Stimulated activated CD8-positive, alpha-beta memory T cell treated with anti-CD3 and anti-CD28 coated beads, Interleukin-15, amount 100 ng/mL, for 4 hours (primary cell): ENCODE measurements at places on chromosomes 5 and 9.

DNA sequence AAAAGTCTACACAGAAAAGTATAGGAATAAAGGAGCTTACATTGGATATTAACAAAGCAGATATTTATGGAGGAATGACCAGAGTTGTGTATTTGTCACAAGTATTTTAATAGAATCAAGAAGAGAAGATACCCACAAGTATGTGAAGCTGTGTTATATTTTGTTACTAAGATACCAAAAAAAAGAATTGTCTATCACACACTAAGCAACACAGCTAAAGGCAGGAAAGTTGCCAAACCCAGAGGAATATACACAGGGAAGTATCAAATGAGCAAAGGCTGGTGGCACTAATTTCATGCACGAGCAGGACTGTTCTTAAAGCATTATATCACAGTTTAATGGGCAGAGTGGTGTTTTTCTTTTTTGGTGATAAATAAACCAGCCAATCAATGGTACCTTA is 30.9 kb upstream of the RAI14 start:
- no peak for DNase-seq

GRCh38 chr5:43140286-43140685 is 19.6 kb downstream of the ZNF131 start:
- no peak for DNase-seq

DNA sequence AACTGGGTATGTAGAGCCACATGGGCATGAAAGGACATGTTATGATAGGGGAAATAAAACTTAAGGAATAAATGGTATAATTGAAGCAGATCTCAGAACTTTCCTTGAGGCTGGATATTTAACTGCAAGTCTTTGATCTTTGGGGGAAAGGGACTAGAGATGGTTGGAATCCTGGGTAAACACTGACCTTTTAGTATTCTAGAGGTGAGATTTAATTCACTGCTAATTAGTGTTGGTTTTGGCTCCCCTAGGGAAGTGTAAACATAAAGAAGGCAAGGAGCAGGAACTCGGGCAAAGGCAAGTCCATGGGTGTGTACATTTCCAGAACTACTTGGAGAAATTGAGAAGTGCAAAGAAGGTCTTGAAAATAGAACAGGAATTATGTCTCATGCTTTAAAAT is 16.6 kb downstream of the NIM1K start:
- DNase-seq: no peak

DNA sequence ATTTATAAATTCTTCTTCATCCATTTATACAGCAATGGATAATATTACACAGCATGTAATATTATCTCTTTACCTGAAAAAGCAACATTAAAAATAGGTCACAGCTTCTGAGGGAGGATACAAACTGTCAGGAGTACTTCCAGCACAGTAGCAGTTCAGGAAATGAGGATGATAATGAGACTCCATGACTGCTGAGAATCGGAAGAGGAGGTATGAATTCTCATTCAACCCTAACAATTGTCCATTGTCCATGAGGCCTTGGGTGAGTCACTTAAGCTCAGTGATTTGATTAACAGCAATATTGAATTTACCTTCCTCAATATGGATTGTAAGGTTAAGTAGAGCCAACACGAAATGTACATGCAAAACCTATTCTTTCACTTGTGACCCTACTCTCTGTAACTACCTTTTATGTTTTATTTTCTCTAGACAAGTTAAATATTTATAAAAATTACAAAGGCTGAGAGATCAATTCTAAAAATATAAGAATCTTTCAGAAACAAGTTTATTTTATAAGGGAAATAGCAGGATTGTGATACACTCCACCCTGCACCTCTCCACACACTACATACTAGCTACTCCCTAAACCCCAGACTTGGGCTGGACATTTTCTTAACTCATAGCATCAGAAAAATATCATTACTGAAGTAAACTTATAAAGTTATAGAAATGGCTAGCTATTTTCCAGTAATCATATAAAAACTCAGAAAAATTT is 159.1 kb upstream of the ACOT12 start:
- no peak for DNase-seq

DNA sequence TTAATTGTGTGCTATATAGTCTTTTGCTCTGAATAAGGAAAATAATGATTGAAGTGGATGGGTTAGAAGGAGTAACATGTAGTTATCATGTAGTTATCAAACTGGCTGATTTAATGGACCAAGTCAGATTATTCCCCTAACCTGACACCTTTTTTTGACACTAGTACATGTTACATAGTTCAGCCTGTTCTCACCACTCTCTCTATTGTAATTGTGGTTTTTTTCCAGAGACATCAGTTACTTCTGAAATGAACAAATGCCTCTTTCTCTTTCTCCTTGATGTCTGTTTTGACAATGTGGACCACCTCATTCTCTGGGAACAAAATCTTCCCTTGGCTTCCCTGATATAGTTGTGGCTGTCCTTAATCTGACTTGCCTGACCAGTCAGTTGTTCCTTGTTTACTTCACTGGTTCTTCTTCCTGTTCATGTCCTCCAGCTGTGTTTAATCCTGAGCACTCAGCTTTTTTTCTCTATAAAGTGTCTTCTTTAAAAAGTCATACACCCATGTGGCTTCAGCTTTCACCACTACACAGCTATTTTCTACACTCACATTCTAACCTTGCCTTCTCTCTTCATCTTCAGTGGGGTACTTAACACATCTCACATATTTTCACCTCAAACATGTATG is 243.4 kb downstream of the ARRDC3 start:
- DNase-seq: no peak

DNA sequence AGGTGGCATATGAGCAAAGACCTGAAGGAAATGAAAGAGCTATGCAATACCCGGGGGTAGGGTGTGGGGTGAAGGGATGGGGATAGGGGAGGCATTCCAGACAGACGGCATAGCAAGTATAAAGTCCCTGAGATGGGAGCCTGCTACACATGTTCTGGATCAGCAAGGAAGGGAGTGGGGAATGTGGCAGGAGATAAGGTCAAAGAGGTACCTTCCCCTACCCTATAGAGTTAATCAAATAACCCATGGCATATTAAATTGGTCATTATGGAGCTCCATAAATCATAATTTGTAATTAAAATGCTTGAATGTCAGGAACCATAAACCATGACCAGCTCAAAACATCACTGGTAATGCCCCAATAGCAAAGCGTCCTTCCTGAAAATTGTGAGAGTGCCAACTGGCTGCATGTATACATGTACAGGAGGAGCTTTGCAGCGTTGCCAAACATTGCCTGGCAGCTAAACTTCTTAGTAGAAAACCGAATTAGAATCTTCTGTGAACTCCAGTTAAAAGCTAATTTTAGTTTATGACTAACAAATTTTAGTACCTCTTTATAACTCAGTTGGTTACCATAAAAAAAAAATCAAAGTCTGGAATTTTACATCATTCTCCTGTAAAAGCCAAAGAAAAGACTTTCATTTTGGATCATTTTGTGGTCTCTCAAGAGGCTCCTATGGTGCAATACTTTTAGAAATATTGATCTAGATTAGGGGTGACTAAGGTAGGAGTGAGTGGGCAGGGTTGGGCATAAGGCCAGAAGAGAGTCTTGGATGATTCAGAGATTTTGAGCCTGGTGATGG is 4.7 kb downstream of the DNAI1 start:
- no peak for DNase-seq

GRCh38 chr5:93476251-93476742 is 104.7 kb downstream of the NR2F1-AS1 start:
- DNase-seq: no peak

- DNase-seq: no peak
Observed at GRCh38 chr5:207599-207998, 10.4 kb downstream of the CCDC127 start.

GRCh38 chr5:141747152-141748141 is 65.4 kb upstream of the ARAP3 start:
- DNase-seq: no peak

DNA sequence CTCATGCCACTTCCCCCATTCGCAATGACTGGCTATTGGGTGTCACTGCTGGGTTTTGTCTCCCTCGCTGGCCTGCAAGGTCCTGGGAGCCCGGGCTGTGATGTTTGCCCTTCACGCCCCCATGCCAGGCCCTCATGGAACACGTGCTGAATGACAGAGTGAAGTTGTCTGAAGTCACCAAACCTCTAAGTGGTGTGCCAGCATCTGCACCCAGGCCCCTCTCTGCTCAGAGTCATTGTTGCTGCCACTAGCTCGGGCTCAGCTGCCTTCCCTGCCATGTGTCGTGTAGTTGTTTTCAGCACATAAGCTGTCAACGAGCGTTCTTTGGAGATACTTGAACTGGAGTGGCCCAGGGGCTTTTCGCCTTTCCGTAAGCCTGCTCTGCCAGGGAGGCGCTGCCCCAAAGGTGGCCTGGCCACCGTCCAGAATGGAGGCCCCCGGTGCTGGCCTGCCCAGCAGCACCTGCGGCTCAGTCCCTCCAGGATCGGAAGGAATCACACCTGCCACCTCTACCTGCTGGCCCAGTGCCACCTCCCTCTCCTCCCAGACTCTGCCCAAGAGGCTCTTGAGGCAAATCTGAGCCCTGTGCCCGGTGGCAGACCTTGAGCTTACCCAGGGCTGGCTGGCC is 250.1 kb downstream of the PBX3 start:
- DNase-seq: no peak

GRCh38 chr5:9059920-9060691 is 485.8 kb downstream of the SEMA5A start:
- no peak for DNase-seq

GRCh38 chr9:16126042-16126441 is 573.2 kb downstream of the CCDC171 start:
- DNase-seq: no peak

GRCh38 chr5:53178830-53179229 is 69.3 kb upstream of the MOCS2 start:
- no peak for DNase-seq

DNA sequence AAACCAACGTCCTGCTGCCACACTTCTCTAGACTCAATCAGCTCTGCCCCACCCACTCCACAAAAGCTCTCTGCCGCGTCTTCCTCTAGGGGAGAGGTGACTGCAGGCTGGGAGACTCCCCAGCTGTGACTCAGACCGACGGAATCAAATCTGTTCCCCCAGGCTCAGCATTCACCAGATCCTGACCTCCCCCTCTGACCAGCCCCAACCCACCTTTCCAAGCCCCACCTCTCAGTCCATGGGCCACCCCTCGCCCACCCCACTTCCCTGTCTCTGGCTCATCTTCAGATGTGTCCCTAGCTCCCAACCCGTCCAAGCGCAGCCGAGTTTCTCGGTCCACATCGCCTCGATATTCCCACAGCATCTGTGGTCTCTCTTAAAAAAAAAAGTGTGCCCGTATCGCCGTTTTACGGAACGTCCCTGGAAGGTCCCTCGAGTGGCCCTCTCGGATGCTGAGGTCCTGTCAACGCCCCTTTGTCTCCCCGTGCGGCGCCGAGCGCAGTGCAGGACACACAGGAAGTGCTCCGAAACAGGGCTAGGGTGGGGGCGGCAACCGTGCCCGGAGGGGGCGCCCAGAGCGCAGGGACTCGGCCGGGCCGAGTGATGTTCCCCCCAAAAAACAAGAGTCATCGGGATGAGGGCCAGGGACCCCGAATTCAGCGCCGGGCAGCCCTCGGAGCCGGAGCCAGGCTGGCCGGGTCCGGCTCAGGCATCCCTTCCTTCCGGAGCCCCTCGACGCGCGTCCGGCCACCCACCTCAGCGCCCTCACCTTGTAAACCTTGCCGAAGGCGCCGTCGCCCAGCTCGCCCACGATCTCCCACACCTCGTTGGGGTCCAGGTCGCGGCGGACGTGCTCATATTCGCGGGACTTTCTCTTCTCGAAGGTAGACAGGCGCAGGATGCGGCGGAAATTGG is 649 bp downstream of the STK10 start:
- peak; percentile 61 for DNase-seq

GRCh38 chr5:67942421-67942820 is 273.1 kb upstream of the PIK3R1 start:
- DNase-seq: no peak

DNA sequence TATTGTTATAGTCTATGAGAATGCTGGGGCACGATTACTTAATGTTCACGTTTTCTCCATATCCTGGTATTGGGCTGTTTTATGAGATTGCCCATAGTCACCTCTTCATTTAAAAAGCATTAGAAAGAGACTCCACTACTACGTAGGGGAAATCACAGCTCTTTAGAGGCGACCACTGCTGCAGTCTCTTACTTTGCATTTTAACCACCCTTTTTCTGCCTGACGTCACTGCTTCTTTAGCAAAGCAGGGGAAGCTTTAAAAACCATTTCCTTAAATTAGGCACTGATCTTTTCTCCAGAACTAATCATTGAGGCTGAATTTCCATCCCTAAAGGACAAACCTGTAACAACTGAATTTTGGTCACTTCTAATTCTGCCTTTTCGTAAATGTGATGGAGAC is 38.9 kb downstream of the ZNF608 start:
- DNase-seq: no peak

DNA sequence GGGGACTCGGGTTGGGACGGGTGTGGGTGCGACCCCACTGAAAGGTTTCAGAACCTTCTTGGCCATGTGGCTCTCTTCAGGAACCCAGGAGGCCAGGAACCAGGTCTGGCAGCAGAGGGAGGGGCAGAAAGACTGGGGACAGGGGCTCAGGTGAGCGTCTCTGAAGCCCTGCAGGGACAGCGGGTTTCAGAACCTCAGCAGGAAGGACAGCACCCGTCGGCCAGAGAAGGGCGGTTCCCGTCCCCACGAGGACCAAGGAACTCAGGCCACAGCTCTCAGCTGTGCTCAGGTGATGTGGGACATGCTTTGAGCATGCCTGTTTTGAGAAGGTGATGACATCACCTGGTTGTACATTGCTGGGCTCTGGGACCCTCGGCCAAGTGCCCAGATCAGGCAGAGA is 25.7 kb downstream of the SLC12A7 start:
- no peak for DNase-seq

GRCh38 chr9:134656334-134657006 is 14.9 kb downstream of the COL5A1 start:
- DNase-seq: no peak

DNA sequence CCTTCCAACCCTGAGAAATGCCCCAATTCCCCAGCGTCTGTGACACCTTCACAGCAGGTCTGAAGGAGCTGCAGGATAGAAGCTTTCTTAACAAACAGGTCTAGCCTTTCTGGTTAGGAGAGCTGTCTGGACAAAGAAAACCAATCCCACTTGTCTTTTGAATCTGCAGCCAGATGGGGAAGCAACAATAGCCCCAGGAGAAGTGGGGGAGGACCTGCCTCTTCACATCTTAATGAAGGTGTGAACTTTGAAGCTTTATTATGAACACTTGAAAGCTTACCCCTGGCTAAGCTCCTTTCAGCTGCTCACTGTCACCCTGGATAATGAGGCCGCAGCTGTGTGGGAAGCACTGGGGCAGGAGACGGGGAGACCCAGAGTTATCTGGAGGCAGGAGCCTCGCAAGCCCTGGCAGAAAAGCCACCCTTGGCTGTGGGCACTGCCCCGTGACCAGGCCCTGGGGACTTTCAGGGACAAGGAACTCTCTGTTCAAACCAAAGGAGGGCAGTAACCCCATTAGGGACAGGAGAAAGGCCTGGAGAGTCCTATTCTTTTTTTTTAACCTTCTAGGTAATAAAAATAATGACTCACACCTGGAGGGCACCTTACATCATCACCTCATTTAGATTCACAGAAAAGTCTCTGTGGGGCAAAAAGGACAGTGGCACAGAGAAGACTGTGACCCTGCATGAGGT is 151.8 kb upstream of the RAD23B start:
- no peak for DNase-seq
